HS-27A (cell line): ENCODE measurements at places on chromosomes 5 and 9.

DNA sequence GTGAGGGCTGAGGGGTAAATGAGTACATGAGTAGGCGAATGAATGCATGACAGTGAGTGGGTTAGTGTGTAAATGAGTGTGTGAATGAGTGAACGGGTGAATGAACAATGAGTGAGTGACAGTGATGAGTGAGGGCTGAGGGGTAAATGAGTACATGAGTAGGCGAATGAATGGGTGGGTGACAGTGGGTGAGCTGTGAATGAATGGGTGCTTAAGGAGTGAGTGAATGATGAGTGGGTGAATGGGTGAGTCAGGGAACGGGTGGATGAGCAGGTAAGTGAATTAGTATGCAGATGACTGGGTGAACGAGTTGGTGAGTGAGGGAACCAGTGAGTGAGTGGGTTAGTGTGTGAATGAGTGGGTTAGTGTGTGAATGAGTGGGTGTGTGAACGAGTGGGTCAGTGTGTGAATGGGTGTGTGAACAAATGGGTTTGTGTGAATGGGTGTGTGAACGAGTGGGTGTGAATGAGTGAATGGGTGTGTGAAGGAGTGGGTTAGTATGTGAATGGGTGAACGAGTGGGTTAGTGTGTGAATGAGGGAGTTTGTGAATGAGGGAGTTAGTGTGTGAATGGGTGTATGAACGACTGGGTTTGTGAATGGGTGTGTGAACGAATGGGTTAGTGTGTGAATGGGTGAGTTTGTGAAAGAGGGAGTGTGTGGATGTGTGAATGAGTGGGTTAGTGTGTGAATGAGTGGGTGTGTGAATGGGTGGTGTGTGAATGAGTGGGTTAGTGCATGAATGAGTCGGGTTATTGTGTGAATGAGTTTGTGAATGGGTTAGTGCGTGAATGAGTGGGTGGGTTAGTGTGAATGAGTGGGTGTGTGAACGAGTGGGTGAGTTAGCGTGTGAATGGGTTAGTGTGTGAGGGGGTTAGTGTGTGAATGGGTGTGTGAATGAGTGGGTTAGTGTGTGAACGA, 32.9 kb downstream of the NKD2 start:
- DNase-seq, result no peak

DNA sequence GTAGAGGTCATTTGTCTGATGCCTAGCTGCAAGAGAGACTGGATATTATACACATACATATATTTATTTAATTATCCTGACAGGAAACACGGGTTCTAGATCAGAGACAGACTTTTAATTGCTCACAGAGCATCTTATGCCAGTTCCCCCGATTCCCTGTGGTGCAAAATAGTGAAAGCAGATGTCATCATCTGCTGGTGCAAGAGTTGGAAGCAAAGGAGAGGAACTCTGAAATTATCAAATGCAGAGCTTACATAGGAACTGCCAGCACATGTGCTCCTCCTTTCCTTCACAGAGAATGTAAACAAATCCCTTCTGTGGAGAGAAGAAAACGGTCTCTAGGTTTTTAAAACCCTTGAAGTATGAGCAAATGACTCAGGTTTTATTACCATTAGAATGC, 69.3 kb downstream of the DTWD2 start:
- DNase-seq, result no peak

DNA sequence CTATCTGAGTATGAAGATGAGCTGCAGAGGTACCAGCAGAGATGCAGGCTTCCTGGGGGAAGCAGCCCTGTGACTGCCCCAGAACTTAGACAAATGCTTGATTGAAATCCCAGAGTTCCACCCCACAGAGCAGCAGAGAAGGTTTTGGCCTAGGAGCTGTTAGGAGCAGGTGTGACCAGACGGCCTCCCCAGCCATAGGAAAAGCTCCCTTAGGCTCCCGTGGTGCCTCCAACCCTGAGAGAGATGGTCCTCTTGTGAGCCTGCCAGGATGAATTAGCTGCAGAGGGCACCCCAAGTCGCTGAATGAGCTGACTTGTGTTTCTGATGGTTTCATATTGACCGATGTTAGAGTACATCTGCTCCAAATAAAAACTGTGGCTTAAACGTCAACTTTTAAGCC, 22.1 kb downstream of the NTRK2 start:
- no peak for DNase-seq

DNA sequence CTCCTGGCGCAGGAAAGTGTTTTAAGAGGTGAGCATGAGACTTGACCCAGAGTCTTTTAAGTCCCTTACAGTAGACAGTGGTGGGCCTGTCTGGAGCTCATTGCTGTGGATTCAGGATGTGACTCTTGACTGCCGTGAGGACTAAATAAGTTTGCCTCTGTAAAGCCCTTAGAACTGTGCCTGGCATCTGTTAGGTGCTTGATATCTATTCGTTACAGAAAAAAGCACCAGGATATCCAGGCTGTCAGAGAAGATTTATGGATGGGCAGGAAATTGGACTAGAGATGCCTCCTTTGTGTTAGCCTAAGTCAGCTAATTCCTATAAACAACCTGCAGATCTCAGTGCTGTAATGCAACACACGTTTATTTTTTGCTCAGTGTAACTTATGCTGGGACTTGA, 12.6 kb downstream of the ERGIC1 start:
- DNase-seq, result no peak

GRCh38 chr5:64532657-64533056, 26.8 kb downstream of the RGS7BP start:
- DNase-seq, result no peak
